T-helper 17 cell (primary cell): ENCODE measurements at places on chromosomes 1 and 21.

- no peak for DNase-seq
These were observed 162.0 kb upstream of the C21orf91 start for GRCh38 chr21:17981060-17981740.

- DNase-seq: no peak
These were observed 743 bp downstream of the GPR52 start for GRCh38 chr1:174448531-174448883.

DNA sequence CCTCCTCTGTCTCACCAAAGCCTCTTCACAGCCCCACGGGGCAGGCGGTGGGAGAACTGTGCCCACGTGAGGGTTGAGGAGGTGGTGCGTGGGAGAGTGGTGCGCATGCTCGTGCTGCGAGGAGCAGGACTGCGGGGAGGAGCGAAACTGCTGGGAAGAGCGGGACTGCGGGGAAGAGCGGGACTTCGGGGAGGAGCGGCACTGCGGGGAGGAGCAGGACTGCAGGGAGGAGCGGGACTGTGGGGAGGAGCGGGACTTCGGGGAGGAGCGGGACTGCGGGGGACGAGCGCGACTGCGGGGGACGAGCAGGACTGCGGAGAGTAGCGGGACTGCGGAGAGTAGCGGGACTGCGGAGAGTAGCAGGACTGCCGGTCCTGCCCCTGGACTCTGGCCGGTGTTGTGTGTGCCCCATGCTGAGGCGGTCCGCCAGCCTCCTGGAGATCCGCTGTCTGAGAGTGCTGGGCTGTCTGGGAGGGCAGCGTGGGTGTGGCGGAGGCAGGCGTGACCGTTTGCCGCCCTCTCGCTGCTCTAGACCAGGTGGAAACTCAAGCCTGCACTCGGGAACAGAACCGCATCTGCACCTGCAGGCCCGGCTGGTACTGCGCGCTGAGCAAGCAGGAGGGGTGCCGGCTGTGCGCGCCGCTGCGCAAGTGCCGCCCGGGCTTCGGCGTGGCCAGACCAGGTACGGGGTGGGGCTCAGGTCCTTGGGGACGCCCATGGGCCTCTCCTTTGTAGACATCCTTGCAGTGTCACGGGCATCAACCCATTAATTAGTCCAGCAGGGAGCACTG is 24.6 kb downstream of the TNFRSF1B start:
- no peak for DNase-seq

DNA sequence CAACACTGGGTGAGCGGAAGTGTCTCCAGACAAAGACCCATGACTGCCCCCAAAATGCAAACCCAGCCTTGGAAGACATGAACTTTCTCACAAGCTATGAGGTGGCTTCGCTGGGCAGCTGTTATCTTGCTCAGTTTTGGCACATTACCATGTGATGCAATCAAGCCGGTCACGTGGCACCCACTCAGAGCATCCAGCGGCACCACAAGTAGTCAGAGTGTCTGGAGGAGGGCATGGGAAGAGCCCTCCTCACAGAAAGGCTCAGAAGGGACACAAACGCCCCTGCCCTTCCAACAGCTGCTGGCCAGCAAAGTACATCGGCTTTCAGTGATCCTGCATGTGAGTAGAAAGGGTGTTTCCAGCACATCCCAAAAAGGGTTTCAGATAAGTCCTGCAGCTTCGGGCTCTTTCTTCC is 145.5 kb upstream of the IRF2BP2 start:
- DNase-seq: no peak

DNA sequence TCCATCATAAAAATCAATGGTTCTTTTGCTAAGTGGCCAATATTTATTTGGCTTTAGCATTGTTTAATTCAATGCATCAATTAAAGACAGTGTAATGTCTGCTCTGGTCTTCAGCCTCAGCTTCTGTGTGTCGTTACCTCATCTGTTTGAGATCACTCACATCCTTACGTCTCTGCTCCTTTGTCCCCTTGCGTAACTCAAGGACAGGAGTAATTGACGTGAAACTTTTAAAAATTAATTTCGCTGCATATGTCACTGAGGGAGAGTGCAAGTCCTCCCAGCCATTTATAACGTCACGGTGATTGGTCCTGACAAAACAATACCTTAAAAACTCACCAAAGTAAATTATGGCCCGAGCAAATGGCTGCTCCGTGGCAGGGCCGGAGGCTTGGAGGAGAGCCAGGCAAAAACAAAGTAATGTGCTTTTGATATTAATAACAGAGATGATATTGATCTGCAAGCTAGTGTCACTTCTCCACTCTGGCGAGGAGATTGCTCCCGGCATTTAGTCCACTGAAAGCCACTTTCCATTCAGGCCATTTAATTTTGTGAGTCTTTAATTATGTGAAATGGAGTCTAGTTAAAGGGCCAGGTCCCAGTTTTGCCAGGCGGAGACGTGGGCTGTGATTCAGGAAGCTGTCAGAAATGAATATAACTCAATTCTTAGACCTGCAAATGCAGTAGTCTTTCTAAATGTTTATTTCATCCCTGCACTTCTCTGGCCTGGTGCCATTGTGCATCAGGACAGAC is 150.9 kb upstream of the POU3F1 start:
- DNase-seq: no peak

DNA sequence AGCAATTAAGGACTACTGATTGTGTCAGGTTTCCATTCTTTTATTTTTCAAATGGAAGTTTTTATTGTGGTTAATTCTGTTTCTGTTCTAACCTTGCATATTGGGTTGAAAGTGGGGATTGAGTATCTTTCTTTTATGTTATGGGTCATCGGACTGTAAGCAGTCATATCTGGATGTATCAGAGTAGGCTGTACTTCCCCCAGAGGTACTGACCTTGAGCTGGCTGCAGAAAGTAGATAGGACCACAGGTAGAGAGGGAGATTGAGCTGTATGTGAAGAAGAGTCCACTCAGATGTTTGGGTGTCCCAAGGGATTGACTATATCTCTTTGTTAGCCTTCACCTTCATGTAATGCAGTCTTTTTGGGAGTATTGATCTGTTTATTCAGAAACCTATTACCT is 20.5 kb upstream of the ALG14 start:
- DNase-seq: no peak

- DNase-seq: no peak
These were observed 25.6 kb downstream of the MATN1 start for GRCh38 chr1:30697571-30698376.

GRCh38 chr1:14300991-14301703 is 297.3 kb upstream of the KAZN start:
- no peak for DNase-seq

- DNase-seq: no peak
These were observed 143.2 kb downstream of the RASAL2 start for GRCh38 chr1:178237121-178237520.

- DNase-seq: no peak
These were observed 51.6 kb downstream of the SLC30A10 start for GRCh38 chr1:219876798-219877209.

GRCh38 chr1:177442584-177442983 is 271.8 kb downstream of the BRINP2 start:
- DNase-seq: no peak

GRCh38 chr1:237235091-237235490 is 193.1 kb downstream of the RYR2 start:
- no peak for DNase-seq

DNA sequence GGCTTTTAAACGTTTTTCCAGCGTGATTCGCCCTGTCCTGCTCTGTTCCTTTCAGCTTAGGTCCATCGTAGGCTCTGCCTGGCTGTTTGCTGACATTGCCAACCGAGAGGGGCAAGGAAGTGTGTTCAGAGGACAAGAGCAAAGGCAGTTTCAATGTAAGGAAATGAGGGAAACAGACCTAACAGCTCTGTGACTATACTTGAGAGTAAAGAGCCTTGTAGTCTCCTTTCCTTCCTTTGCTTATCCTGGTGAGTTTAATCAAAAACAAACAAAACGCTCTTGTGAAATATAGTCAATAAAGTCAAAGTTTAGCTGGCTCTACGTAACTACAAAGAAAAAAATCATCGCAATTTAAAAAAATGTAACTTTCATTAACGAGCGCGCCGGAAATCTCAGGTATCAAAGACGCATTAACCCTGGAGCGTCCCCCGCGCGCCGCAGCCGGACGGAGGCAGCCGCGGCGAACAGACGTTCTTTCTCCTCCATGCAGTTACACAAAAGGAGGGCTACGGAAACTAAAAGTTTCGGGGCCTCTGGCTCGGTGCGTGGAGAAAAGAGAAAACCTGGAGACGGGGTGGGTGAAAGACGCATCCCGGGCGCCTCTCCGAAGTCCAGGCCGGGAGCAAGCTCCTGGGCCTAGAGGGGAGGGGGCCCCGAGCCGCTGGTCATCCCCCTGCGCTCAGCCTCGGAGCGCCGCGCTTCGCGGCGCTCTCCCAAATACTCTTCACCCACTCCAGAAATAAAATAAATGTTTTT is 617 bp upstream of the ADGRL2 start:
- DNase-seq: no peak
